CD4-positive, alpha-beta T cell (primary cell): ENCODE measurements at places on chromosomes 4 and X. TPM values are rescaled to one million over a fixed set of nuclear protein-coding genes. Genes with fewer than 3 reads are reported as not detected.

DNA sequence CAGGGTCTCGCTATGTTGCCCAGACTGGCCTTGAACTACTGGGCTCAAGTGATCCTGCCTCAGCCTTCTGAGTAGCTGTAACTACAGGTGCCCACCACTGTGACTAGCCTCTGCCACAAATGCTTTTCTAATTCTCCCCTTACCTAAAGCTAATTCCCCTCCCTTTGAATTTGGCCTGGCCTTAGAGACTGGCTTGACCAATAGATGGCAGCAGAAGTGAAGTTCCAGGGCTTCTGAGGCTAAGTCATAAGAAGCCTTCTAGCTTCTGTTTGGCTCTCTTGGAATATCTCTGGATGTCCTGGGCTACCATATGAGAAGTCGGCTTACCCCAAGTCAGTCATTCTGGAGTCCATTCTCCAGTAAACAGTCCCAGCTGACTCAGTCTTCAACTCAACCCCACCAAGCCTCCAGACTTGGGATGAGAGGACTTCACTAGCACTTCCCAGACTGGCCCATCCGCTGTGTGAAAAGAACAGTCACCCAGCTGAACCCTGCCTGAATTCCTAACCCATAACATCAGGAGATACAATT lies 61.0 kb downstream of the HPRT1 start:
- no peak for DNase-seq

- DNase-seq, result no peak
Observed at GRCh38 chr4:146661367-146661766, 22.7 kb downstream of the POU4F2 start.

- DNase-seq, result no peak
Observed at GRCh38 chrX:101764538-101764937, 104.9 kb upstream of the ARMCX2 start.

- no peak for DNase-seq
Observed at GRCh38 chr4:74188912-74189311, 31.0 kb downstream of the MTHFD2L start.

DNA sequence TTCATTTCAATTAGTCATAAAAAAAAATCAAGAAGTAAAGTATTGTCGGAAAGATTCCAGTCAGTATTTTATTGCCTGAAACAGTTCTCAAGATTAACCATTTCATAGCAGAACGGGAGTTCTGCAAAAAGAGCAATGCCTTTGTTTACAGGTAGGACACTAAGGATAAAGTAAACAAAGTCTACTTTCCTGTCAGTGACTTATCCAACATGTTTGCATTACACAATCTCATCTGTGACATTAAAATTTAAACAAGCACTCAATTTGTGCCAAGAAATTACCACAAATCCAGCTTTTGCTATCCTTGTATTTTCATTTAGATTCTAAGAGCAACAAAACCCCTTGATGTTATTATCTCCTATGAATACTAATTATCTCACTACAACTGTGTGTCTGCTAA lies 306.5 kb upstream of the LDB2 start:
- no peak for DNase-seq

Gene FRMPD4
- not detected for total RNA-seq

Gene RIPPLY1
- total RNA-seq, result not detected

DNA sequence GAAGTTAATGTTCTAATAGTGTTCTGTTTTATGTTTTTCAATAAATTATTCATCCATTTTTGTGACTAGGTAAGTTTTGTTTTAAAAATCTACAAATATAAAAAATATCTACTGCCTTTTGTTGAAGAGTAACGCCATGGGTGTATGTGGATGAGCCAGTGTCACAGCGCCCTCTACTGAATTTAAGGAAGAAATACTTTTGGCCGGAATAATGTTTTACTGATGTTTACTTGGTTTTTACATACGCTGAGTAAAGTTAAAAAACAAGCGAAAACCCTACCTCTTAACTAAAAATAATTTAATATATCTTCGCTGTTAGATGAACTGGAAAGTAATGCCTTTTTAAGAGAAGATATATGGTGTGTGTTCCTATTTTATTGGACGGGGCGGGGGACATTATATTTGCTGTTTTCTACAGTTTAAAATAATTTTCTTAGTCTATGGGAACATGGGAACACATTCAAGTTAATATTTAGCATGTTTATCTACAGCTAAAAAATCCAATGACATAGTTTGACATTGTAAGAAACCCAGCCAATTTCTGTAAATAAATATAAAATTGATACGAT lies 86.1 kb downstream of the CPE start:
- peak; percentile 1 for DNase-seq

Gene KLB
- total RNA-seq, result not detected

GRCh38 chr4:985123-985830 lies 1.6 kb upstream of the IDUA start:
- DNase-seq, result peak; percentile 75

GRCh38 chr4:37970702-37971101 lies 10.5 kb downstream of the PTTG2 start:
- peak; percentile 74 for DNase-seq

Gene PLK4
- 3.4 TPM for total RNA-seq

DNA sequence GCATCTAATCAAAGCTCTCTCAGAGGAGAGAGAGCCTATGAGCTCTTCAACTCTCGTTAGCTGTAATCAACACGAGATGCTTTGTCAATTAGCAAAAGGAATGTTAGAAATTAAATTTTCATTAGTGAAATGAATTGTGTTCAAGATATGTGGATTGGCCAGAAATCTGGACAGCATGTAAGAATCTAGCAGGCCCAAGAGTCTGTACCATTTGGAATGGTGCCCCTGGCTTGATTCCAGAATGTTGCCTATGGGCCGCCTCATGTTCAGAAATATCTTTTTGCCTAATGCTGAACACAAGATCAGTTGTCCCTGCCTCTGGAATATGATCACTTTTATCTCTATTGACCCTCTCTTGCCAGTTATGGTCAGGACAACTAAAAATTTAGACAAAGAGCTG lies 88.2 kb downstream of the RBM46 start:
- DNase-seq, result no peak

GRCh38 chrX:145190801-145191389 lies 56.4 kb upstream of the SPANXN1 start:
- no peak for DNase-seq

DNA sequence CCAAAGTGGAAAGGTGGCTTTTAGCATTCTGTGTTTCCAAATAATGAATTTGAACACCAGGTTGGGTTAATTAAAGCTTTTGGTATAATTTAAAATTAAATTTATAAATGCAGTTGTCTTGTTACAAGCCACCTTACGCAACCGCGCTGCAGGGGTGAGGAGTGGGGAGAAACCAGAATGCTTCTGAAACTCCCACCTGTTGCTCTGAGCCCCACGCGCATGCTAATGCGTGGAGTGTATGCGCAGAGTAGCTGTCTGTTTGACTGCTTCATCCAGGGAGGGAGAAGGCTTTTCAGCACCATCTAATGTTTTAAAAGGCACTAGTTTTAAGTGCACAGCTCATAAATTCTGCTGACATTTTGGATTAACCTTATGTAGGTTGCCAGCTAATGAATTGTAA lies 12.5 kb downstream of the OGT start:
- no peak for DNase-seq

Gene ESX1
- not detected for total RNA-seq

Gene GPM6B
- total RNA-seq, result not detected

- no peak for DNase-seq
Observed at GRCh38 chr4:26076896-26077295, 162.9 kb downstream of the SMIM20 start.

DNA sequence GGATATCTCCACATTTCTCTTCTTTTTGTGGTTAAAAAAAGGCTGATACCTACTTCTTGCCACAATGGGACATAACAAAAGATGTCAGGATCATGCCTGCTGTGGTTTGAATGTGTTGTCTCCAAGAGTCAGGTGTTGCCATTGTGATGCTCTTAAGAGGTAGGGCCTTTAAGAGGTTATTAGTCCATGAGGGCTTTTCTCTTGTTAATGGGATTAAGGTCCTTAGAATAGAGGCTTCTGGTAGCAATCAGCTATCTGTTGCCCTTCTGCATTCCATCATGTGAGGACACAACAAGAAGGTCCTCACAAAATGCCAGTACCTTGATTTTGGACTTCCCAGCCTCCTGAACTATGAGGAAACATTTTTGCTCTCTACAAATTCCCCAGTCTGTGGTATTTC lies 191.4 kb downstream of the GBA3 start:
- DNase-seq, result no peak

Gene MAGED4
- total RNA-seq, result 0.58 TPM

DNA sequence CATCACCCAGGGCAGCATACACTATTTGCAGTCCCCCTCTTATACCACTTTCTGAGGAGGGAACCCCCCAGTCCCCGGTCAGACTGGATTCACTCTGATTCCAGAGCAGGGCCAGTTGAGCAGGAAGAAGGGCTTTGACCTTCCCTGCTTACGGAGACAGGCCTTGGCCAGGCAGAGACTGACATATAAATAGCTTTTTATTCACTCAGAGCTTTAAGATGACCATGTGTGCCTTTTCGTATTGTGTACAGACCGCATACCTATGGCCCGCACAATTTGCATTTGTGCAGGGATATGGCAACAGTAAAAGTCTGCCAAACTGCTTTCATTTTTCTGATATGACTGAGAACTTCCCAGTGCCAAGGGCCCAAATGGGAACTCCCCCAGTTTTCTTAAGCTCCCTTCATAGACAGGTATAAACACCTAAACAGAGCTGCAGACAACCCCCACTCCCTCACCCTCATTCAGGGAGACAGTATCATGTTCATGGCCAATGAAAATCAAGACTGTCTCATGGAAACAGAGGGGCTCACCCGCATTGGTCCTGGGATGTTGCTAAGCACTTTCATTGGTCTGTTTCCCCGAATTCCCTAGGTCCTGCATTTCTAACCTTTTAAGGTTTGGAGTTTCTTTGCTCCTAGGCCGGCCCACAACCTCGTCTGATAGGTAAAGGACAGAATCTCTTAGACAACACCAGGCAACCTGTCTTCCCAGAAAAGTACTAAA lies 86.0 kb downstream of the RTL5 start:
- no peak for DNase-seq

- DNase-seq, result no peak
Observed at GRCh38 chr4:152577708-152578396, 42.0 kb upstream of the FBXW7 start.

Gene BRS3
- total RNA-seq, result not detected

DNA sequence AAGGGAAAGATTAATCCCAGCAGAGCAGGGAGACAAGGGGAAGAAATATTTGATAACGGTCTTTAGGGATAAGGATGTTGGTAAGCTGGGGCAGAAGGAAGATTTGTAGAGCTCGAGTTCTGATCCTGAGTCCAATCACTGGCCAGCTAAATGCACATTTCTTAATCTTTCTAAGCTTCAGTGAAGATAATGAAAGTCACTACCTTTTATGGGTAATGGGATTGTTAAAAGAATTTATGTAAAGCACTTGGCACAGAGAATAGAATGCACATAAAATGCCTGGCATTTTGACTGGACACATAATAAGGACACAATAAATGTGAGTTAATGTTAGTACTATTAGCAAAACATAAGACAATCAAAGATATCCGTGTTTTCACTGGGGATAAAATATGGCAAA lies 43.3 kb downstream of the NCAPG start:
- DNase-seq, result no peak

DNA sequence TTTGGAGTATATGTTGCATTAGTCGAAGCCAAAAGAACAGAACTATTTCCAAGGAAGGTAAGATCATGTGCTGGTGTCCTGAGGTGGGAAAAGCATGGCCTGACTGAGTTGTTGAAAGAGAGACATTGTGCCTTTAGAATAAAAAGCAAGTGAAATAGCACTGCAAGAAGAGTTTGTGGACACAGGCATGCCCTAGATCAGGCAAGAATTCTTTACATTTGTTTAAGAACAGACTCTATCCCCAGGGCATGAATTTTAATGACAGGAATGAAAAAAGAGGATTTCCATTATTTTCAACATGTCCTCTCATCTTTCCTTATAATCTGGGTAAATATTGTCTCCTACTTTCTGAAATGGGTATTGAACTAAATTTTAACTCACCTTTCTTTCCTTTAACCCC lies 516.2 kb upstream of the GALNT7 start:
- no peak for DNase-seq

DNA sequence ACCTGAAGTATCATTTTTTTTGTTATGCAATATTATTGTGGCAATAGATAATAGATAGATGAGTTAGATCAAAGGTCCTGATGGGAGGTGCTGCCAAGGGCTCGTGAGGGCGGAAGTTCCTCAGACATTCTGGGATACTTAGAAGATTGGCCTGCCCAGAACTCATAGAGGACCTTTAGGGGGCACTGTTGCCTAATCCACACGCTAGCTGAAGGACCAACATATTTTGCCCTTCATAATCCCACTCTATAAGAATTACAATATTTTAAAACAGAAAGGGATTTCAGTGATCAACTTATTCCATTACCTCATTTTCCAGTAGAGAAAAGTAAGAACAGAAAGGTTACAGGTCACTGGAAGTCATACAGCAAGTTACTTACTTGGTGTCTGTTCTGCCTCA lies 22.9 kb upstream of the COX7B2 start:
- no peak for DNase-seq

DNA sequence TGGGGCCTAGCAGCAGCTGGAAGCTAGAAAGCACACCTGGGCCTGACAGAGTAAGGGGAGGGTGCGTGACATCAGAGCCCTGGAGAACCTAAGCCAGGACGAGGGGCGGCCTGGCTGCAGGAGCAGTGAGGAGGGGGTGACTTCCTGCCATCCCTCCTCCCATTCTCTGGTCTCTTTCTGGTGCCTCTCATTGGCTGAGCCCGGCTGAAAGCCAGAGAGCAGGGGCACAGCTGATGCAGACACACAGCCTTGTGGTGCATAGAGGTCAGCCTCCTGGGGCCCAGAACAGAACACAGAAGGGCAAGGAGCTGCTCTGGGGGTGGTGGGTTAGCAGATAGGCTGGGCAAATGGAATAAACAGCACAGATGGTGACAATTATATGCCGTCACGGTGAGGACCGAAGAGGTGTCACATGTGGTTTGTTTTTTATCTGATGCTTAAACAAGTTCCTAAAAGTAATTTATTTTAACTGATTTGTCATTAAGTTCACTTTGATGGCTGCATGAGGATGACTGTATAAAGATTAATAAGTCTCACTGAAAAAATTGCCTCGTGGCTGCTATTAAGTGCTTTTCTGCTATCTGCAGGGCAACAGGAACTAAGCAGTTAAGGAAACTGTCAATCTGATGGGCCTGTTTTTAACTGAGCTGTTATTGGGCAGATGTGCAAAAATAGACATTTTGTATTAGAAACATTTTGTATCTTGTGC lies 102.0 kb downstream of the FNIP2 start:
- no peak for DNase-seq
